ENCODE measurements at places on chromosomes 5 and 9.

GRCh38 chr9:121271368-121272341 lies 3.7 kb downstream of the GSN start:
- DNase-seq = no peak

GRCh38 chr5:34976347-34976746 lies 47.0 kb downstream of the DNAJC21 start:
- DNase-seq = no peak

GRCh38 chr5:151318850-151319732 lies 15.5 kb upstream of the SLC36A3 start:
- no peak for DNase-seq

- no peak for DNase-seq
Observed at GRCh38 chr5:93893075-93893474, 151.7 kb upstream of the POU5F2 start.

DNA sequence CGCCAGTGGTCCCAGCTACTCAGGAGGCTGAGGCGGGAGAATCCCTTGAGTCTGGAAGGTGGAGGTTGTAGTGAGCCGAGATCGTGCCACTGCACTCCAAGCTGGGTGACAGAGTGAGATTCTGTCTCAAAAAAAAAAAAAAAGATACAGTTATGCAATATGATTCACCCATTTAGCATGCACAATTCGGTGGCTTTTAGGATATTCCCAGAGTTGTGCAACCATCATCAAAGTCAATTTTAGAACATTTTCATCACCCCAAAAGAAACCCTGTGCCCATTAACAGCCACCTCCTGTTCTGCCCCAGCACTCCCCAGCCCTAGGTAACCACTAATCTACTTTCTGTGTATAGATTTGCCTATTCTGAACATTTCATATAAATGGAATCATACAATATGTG lies 4.3 kb upstream of the DHFR start:
- DNase-seq = no peak

- no peak for DNase-seq
Observed at GRCh38 chr9:37966412-37967013, 62.6 kb upstream of the SLC25A51 start.

DNA sequence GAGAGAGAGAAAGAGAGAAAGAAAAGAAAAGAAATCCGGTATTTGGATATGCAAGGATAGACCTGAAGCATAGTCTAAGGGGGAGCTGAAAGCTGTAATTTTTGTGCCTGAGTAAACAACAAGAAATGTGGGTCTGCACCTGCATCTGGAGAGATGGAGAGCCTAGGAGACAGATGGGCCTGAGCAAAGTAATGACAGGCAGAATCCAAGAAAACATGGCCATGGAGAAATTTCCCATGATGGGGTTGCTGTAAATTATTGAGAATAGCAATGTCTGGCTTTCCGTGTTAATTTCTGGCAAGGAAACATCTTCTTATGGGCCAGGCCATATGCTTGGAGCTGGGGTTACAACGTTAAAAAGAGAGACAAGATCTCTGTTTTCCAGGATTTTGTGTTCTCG lies 40.2 kb downstream of the YIPF5 start:
- no peak for DNase-seq

DNA sequence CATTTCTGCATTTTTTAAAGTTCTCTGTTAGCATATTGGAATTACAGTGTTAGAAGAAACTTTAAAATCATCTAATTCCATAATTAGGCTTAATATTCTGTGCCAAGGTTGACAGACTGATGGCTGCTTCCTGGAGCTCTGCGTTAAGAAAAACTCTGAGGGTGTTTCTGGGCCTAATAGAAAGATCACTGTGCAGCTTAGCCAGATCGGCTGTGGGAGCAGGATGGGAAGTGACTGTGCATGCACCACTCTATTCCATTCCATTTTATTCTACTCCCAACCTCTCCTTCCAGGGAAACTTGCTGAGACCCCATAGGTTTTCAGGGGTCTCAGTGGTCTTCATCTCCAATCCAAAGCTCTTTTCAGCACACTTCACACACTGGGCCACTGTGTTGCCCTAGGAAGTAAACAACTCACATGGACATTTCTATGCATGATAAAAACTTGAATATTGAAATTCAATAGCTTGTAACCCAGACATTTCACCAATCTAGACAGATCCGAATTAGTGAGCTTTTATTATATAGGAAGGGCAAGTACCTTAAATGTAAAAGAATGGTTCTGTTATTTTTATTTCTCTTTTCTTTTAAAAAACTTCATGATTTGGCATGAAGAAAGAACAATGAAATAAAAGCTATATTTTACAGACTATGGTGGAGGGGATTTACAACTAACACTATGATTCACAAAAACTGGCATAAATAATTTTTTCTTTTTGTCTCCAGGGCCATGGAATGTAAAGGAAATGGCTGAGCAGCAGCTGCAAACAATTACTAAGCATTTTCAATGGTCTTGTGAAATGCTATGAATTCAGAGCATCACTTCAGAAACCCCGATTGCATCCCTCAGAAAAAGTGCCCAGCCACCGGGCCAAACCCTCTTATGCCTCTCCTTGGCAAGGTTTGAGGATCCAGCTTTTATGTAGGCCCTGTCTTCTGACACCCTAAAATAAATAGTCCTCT lies 51.4 kb upstream of the DAB2 start:
- DNase-seq = no peak

- DNase-seq = no peak
Observed at GRCh38 chr9:133331641-133332380, 4.2 kb downstream of the SURF6 start.

DNA sequence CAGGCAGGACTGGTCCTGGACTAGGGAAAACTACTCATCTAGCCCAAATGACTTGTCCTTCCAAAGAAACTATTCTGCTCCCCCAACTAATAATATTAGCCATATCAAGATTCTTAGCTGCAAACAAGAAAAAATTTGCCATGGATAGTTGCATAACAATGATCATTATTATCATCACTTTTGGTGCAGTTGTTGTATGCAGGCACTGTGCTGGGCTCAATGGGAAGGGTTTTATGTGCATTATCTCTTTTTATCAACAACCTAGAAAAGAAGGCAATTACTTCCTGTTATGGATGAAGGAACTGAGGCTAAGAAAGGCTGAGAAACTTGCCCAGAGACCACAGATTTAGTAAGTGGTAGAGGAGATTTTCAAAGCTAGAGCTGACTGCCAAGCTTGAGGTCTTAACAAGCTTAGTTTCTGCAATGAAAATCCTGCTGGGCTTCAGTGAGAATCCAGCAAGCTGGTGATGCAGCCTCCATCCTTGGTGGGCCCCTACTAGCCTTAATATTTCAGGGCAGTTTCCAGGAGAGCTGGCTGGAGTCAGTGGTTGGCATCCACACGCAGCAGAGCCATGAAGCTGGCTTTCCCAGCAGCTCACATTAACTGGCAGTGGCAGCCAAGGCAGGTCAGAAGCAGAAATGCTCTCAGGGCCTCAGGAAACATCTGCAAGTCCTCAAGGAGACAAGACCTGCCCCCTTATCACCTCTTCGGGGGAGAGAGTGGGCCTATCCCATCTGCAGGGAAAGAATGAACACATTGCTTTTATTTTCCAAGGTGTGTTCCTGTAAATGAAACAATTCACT lies 20.5 kb upstream of the MEGF9 start:
- DNase-seq = no peak

DNA sequence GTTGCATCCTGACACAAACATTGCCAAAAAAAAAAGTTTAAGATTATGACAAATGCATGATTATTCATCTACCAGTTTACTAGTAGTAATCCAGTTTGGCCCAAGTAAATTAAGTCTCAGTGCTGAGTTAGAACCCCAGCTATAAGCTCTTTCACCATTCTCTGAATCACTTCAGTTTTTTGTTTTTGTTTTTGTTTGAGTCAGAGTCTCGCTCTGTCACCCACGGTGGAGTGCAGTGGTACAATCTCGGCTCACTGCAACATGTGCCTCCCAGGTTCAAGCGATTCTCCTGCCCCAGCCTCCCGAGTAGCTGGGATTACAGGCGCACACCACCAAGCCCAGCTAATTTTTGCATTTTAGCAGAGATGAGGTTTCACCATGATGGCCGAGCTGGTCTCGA lies 1.5 kb upstream of the PCYOX1L start:
- DNase-seq = no peak

DNA sequence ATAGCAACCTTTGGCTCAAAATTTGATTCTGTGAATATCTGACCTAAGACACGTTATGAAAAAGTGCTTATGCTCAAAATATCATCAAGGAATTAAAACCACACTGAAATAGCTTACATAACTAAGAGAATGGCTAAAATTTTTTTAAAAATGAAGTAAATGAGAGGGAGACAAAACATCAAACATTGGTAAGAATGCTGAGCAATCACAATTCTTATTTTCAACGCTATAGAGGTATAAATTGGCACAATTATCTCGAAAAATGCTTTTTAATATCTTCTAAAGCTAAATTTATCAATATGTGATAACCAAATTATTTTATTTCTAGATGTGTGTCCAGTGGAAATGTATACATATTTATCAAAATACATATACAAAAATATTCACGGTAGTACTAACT lies 381.3 kb downstream of the ANXA1 start:
- no peak for DNase-seq

GRCh38 chr5:133247151-133247709 lies 195.4 kb downstream of the HSPA4 start:
- DNase-seq = no peak

DNA sequence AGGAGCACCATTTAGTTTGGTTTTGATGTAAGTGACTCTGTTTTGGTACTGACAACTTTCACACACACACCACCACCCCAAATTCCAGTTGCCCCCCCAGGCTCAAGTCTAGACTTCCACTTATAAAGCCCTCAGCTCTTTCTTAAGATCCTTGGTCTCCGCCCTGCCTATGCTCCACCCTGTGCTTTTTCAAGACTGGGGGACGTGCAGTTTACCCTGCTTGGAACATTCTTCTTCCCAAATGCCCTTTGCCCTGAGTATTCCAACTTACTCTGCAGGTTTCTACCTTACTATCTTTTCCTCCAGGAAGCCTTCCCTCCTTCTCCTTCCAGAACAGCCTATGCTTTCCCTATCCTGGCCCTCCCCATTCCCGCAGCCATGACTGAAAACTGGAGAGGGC lies 1.5 kb upstream of the TRIM14 start:
- DNase-seq = no peak

DNA sequence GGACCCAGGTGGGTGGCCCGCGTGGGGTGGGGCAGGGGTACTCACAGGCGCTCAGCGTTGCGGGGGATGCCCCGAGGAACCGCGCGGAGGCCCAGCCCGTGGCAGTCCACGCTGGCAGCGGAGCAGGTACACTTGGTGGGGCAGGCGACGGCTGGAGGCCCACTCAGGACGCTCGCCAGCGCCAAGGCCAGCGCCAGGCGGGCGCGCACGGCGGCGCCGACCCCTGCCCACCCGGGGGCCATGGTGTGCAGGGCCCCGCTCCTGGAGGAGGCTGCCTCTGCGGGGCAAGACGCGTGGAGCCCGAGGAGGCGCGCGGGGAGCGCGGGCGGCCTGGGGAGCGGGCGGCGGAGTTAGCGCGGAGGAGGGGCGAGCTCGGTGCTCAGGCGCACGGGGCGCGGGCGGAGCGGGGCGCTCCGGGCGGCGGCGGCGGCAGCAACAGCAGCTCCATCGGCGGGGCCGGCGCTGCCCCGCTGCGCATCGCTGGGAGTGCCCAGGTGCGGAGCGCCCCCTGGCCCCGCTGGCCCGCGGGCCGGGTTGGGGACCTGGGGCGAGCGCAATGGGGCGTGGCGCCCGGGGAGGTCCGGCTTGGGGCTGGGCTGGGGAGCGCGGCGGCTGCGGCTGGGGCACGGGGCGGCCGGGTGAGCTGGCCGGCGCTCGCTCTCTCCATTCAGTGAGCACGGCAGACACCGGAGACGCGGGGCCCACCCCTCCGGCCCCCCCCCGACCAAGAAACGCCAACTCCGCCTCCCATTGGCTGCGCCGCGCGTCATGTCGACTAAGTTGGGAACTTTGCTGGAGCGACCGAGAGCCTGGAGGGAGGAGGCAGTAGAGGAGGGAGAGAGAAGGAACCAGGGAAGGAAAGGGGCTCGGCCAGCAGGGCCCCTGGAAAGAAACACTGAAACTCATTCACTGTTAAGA lies at the start of gene SLIT3:
SLIT3 (minus strand) TSS at position 672 of the 918 bp plus-strand sequence; CDS start at position 242, 430 bp downstream.
- DNase-seq = peak; percentile 52

- DNase-seq = no peak
Observed at GRCh38 chr5:8864053-8864452, 681.8 kb downstream of the SEMA5A start.

DNA sequence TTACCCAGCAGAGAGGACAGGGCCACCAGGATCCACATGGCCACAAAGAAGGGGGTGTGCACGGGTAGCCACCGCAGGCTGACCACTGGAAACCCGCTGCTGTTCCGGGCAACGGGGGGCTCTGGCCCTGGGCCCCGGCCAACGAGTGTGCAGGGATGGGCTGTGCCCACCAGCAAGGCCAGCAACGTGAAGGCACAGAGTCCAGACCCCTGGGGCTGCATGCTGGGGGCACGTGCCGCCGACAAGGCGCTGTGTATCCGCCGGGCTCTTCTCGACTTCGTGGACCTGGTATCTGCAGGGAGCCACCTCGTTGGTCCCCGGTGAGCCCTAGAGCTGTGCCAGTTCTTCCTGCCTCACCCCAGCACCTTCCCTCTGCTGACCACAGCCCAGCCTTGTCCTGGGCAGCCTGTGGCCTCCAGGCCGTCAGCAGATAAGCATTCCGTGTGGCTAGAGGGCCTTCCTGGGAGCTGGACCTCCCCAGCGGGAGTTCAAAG lies 42.2 kb upstream of the CEP72 start:
- no peak for DNase-seq

DNA sequence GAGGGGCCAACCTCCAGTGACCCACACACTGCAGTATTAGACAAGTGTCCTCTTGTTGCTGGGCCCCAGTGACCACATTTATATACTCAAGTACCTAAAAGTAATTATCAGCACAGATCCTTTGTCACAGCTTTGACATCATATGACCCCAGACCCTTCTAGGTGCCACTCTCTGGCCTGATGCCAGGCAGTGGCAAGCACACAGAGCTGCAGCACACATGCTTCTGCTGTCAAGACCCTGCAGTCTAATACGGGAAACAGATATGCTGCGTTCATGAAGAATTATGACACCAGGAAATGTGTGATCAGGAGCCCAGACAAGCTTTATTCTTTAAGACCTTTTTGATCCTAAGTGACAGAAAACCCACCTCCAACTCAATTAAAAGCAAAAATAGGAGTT lies 63.8 kb upstream of the AFAP1L1 start:
- DNase-seq = no peak

DNA sequence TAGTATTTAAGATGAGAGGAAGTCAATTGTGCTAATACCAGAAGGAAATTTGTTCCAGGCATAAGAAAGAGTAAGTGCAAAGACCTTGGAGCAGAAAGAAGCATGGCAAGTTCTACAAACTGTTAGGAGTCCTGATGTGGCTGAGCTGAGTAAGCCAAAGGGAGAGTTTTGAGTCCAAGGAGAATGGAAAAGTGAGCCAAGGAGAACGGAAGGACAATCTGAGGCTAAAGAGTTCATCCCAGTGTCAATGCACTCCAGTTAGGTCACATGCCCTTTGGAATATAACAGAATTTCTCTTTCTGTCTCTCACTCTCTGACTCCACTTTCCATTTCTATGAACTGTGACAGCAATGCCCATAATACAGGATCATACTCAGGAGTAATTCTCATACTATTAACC lies 224.7 kb downstream of the CAAP1 start:
- no peak for DNase-seq

- DNase-seq = no peak
Observed at GRCh38 chr5:177123789-177124485, 9.6 kb upstream of the NSD1 start.

All from D341Med (cell line).